Stimulated activated CD4-positive, alpha-beta T cell treated with anti-CD3 and anti-CD28 coated beads, Interleukin-1b, Interleukin-23, amount 100 ng/mL, for 48 hours (primary cell): ENCODE measurements at places on chromosomes 7 and 10.

DNA sequence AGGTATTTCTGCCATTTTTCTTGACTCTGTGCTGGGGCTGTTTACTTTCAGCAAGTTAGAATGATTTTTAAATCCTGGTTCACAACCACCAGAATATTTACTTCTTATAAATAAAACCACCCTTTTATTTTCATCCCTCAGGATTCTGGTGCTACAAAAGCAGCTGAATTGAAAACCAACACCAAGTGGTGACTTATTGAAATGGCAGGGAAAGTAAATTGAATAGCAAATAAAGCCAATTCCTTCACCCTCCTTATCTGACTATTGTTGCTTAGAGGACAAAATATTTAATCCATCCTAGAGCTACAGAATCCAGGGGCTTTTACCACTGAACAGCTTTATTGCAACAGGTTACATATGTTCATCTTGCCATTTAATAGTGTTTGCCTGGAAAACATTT, 828.6 kb upstream of the GHITM start:
- no peak for DNase-seq

- no peak for DNase-seq
These were observed 50.3 kb upstream of the CHST15 start for GRCh38 chr10:124143721-124144120.

GRCh38 chr7:15303357-15303756, 258.5 kb downstream of the AGMO start:
- no peak for DNase-seq

DNA sequence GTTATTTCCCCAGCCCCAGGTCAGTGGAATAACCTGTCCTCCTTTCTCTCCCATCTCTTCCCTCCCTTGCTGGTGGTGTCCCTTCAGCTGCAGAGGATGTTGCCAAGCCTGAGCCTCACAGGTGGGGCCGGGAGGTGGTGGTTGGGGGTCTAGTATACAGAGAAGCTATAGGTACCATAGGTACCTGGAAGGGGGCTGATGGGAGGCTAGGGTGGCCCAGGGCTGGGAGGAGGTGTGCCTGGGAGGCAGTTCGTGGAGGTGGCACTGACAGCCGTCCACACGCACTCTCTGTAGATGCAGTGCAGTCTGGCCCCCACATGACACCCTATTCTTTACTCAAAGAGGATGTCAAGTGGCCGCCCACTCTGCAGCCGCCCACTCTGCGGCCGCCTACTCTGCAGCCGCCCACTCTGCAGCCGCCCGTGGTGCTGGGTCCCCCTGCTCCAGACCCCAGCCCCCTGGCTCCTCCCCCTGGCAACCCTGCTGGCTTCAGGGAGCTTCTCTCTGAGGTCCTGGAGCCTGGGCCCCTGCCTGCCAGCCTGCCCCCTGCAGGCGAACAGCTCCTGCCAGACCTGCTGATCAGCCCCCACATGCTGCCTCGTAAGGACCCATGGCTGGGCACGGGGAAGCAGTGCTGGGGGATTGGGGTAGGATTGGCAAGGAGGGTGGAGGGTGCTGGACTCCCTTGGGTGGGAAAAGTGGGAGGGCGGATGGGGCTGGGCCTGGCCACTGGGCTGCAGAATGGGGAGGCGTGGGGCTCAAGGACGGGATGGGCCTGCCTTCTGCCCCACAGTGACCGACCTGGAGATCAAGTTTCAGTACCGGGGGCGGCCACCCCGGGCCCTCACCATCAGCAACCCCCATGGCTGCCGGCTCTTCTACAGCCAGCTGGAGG, 9.5 kb downstream of the IRF5 start:
- DNase-seq, result no peak

- no peak for DNase-seq
These were observed 154.3 kb downstream of the ELAPOR2 start for GRCh38 chr7:86904949-86905834.

- no peak for DNase-seq
These were observed 94.9 kb upstream of the SKAP2 start for GRCh38 chr7:26959290-26959689.

DNA sequence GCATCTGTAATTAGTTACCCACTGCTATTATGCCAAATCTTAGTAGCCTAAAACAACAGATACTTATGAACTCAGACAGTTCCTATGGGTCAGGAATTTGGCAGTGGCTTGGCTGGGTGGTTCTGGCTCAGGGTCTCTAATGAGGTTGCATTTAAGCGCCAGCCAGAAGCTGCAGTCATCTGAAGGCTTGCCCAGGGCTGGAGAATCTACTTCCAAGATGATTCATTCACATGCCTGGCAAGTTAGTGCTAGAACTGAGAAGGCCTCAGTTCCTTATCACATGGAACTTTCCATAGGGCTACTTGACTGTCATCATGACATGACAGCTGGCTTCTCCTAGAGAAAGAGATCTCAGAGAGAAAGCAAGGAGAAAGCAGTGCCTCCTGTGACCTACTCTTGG, 121.3 kb downstream of the AVL9 start:
- DNase-seq, result no peak

GRCh38 chr10:86390337-86391120, 23.9 kb upstream of the GRID1 start:
- DNase-seq, result no peak

- no peak for DNase-seq
These were observed 29.9 kb downstream of the CYTH3 start for GRCh38 chr7:6242561-6242960.

- DNase-seq, result no peak
These were observed 2.0 kb downstream of the PRTFDC1 start for GRCh38 chr10:24950439-24950838.

DNA sequence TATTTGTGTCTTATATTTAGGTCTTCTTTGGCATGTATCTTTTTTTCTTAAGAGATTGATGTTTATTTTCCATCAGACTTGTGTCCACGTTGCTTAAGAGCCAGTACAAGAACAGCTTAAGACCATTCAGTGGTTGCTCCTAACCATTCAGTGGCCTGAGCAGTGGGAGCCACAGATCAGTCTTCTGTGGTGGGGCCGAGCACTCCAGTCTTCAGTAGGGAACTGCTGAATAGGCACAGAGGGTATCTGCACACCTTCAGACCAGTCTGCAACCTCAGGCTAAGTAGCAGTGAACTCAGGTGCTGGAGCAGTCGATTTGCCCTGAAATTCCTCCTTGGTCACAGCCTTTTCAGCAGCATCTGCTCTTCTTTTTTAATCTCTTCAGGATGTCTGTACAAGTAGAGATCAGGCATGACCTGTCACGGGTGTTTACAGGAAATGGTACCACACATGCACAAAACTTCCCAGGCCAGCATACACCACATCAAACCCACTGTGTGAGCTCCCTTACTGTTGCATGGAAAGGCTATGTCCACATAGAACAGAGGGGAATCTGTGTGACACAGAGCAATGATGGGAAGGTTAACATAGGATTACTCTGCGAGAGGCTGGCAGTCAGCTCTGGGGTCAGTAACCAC, 51.5 kb downstream of the FAM107B start:
- DNase-seq, result no peak

GRCh38 chr7:130337410-130337971, 7.1 kb upstream of the CPA5 start:
- DNase-seq, result no peak

GRCh38 chr10:75568450-75569130, 137.2 kb downstream of the LRMDA start:
- no peak for DNase-seq

DNA sequence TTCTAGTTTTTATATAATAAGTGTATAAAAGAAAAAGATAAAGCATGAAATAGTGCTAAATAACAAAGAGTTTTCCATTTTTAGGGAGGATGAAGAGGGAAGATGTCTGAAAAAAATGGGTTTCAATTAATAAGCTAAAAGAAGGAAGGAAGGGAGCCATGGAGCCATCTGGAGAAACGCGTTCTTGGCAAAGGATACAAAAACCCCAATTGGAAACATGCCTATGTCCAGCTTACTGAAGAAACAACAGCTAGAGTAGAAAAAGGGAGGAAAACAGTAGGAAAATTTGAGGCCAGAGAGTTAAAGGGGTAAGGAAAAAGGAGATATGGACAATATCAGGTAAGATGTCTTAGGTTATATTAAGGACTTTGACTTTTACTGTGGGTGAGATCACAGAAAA, 416.2 kb upstream of the GHITM start:
- DNase-seq, result no peak

GRCh38 chr10:70111496-70111895, 21.1 kb downstream of the AIFM2 start:
- no peak for DNase-seq

DNA sequence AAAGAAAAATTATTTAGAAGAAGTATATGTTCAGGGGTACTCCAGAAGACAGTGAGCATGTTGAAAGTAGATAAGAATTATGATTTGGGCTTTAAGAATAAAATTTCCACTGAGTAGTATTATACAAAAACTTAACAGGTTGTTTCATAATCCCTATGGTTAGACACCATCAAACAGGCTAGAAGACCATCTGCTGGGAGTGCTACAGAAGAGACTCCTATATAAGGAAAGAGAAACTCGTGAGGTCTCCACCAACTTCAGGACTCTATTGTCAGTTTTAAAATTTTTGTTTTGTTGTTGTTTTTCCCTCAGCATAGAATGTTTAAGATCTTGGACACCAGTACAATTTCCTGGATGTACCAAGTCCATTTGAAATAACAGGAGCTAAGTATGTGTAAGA, 13.1 kb downstream of the DNAJC1 start:
- no peak for DNase-seq

DNA sequence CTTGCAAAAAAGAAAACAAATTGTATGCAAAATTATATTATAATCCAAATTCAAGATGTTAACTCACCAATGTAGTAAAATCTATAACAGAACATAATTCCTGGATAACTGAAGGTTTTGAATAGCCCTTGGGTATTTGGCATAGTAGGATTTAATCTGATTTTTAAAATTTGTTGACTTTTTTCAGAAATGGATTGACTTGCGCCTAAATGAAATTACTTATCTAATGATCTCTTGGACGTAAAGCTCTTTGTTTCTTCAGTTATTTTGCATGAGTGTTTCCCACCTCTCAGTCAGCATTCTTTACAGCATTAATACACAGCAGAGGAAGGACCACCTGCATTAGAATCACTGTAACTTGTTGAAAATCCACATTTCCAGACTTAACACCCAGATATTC, 169.6 kb downstream of the SEPTIN7 start:
- no peak for DNase-seq

DNA sequence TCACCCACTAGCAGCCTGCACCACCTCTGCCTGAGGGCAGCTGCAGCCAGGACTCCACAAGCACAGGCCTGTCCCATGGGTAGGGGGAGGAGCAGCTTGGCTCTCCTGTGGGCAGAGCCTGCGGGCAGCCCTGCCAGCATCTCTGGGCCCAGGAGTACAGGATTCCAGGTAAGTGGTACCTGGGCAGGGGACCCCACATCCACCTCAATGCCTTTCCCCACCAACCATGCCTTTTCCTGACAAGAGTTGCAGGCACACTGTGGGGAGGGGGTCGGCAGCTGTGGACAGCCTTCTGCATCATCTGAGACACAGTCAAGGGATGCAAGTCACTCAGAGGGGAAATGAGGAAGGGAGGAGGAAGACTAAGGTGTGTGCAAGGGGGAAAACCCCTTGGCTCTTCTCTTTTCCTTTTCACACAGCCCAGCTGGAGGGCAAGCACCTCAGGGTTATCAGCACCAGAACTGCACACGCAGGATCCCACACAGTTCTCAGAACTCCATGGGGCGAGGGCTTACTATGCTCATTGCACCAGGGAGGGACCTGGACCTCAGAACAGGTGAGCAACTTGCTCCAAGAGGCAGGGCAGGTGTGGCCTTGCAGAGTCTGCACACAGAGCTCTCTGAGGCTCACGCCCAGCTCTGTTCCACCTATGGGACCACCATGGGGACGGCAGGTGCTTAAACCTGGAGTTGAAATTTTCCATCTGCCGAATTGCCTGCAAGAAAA, 16.5 kb upstream of the ANTXRL start:
- DNase-seq, result no peak

DNA sequence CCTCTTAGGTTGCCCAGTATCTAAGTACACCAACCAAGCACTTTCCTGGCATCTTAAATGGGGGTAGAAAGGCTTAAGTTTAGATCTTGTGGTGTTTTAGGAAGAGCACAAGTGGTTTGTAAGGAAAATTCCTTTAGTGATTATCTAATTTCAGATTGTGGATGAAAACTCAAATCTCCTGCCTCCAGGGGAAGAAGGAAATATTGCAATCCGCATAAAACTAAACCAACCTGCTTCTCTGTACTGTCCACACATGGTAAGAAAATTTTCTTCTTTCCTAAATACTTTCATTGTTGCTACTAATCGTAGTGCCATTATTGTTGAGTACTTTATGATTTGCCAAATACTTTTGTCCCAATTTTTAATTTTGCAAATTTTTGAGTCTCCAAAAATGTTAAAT, 31.1 kb downstream of the ACSM6 start:
- DNase-seq, result no peak

DNA sequence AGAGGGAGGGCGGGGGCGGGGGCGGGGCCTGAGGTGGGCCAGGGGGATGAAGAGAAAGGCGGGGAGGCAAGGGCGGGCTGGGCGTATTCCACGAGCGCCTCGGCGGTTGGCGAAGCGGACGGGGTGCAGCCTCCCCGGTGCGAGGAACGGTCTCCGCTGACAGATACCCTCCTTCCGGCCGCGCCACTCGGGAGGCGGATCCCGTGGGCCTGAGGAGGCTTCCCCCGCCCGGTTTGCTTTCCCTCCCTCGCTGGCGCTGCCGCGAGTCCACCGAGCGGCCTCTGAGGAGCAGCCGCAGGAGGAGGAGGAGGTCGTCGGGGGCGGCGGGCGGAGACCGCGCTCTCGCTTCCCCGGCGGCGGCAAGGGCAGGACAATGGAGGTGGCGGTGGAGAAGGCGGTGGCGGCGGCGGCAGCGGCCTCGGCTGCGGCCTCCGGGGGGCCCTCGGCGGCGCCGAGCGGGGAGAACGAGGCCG, at the start of gene TRIM24:
Gene TRIM24, plus strand, starts transcription at position 84 of the 473 bp plus-strand sequence. Its CDS starts 290 bp downstream, at position 374.
- no peak for DNase-seq

DNA sequence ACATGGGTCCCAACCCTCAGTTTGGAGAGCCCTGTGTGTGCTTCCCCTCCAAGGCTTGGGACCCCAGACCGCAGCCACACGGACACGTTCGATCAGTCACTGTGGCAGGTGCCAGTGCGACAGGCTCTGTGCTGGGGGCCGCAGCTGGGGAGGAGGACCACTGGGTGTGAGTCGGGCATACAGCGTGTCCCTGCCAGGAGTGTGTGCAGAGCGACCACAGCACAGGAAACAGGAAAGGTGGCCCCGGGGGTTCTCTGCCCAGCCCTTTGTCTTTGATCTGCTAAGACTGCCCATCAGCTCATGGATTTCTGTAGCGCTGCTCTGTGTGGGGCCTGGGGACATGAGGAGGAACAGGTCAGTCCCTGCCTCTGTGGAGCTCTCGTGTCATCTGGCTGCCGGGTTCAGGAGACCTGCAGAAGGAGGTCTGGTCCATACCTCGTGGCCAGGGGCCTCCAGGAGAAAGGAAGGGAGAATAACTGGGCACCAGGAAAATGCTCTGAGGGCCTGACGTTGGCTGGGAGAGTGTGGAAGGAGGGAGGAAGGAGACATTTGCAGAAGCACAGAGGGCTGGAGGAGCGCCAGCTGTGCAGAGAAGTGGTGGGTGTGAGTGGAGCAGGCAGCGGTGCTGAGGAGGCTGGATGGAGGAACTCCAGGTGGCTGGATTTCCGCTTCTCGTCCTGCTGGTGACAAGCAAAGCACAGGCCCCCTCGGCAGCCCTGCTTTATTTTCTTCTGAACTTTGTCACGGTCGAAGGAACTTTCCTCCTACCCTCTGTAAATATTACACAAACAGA, 4.1 kb downstream of the NUDT1 start:
- DNase-seq, result no peak
